ENCODE measurements at places on chromosomes 11 and 22. TPM values are rescaled to one million over a fixed set of nuclear protein-coding genes. Genes with fewer than 3 reads are reported as not detected.

- no peak for DNase-seq
Measured at GRCh38 chr22:33524511-33525260, 395.6 kb downstream of the LARGE1 start.

GRCh38 chr22:19620742-19621371 lies 93.4 kb upstream of the SEPTIN5 start:
- DNase-seq, result no peak

DNA sequence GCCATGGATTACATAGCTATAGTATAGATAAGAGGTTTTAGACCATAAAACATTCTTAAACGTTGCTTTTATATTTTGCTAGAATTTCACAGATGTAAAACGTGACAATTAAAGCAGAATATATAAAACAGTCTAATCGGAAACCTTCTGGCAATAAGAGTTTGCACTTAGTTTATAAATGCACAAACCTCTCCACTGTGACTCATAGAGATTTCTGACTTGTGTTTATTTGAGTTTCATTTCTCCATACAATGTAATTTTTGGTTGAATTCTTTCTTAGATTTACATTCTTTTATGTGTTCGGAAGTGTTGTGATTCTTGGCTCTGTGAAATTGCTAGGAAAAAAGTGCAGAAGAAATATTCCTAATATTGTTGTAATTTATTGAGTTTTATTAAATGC lies 288.7 kb upstream of the CTSC start:
- DNase-seq, result no peak

DNA sequence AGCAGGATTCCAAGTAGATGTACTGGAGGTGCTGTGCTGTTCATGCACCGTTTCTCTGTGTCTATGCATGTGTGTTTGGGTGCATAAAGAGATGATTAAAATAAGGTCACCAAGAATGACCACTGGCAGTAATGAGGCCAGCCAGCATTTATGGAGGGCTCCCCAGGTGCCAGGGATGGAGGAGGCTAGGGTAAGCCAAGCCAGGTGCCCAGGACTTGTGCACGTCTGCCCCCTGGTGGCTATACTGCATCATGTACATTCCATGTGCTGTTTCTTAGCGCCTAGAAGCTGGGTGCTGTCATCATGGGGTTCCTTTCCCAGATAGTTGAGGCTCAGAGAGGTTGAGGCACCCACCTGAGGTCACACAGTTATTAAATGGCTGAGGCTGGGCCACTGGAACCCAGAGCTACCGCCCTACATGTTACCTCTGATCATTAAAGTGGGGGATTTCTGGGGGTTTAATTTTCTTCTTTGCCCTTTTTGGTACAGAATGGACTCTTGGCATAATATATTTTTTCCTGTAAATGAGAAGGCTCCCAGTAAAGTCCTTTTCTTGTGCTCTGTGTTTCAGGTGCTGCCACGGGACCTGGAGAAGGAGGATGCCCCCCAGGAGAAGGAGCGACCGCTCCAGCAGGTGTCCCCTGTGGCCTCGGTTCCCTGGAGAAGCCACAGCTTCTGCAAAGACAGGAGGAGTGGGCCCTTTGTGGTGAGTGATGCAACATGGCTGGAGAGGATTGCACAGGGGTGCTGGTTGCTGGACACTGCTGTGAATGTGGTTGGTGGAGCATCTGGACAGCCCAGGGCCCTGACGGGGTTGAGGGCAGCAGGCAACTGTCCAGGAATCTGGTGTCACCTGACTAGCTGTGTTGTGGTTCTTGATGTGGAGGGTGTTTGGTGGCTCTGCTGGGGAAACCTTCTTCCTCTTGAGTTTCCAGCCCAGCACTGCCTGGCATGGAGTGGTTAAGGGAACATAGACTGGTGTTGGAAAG lies 96.4 kb downstream of the KIAA1671 start:
- DNase-seq, result peak; percentile 62

DNA sequence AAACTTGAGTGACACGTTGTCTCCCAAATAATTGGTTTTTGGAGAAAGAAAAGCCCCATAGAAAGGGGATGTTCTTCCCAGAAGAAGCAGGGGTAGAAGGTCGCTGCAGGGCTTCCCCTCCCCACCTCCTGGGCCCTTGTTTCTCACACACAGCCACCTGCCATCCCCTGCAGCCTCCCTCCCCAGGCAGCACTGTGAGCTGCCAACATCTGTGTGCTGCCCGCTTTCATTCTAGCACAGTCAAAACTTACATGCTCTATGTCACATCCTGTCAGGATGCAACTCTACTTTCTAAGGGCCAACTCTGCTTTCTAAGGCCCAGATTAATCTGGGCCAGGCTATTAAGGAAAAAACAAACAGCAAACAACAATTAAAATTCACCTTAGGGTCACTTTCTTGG lies 309.4 kb upstream of the ZC3H12C start:
- no peak for DNase-seq

CCDC88B gene
- total RNA-seq, result 74.5 TPM

JAML gene
- total RNA-seq, result 148 TPM

DNA sequence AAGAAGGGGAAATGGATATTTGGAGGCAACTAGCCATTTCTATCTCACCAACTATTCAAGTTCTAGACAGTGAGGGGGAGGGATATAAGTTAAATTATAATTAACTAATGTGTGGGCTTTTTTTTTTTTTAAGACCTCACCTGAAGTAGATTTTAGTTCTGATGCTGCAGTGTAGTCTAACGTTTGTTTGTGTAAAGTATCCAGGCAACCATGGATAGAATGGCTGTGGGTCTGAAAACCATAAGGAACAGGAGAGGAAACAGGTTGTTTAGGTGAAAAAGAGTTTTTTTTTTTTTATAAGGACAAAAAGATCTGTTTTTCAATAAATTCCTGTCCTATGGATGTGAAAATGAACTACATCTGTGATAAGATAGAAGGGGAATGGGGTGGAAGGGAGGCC lies 262.4 kb upstream of the PLET1 start:
- DNase-seq, result no peak

GRCh38 chr22:45246060-45246985 lies 5.6 kb upstream of the KIAA0930 start:
- DNase-seq, result no peak

DNA sequence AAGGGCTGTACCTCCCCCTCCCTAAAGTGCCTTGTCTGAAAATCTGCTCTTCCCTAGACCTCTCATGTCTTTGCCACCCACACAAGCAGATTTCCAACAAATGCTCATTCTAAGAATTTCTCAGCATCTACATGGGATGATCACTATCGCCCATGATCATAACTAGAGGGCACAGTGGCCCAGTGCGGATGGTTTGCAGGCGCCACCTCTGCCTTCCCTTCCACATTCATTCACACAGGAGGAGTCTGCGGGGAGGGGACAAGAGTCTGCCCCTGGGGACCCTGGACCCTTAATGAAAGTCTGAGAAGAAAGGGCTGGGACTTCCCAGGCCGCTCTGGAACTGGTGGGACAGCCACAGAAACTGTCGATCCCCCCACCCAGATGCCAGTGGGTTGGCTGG lies 28.9 kb downstream of the KCTD17 start:
- DNase-seq, result no peak

GRCh38 chr22:27335102-27335660 lies 466.4 kb downstream of the MN1 start:
- no peak for DNase-seq

DNA sequence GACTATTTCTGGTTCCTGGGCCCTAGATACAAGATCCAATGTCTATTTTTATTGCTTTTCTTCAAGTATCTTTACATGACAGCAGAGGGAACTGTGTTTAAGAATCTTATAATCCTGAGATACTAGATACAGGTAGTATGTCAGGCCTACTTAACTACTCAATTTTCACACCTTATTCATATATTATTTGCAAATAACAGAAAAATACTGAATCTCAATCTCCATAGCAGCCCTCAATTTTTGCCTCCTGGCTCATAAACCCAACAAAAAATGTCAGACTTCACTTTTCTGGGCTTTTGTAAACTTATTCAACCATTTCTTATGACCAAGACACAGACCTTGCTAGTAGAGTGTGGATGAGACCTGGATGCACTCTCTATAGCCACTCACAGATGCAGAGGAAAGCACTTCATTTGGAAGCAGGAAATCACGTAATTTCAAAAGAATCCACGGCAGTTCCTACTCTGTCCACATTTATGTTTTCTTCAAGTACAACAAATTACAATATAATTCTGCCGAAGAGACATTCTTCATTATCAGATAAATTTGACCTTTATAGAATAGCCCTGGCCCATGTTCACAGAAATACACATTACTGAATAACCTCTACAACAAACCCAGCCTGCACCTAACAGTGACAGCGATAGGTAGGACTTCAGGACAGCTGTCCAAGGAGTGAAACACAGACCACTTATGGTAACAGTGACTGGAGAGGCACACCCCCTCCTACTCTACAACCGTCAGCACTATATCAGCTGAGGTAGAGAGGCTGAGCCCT lies 62.0 kb upstream of the YPEL1 start:
- no peak for DNase-seq

DNA sequence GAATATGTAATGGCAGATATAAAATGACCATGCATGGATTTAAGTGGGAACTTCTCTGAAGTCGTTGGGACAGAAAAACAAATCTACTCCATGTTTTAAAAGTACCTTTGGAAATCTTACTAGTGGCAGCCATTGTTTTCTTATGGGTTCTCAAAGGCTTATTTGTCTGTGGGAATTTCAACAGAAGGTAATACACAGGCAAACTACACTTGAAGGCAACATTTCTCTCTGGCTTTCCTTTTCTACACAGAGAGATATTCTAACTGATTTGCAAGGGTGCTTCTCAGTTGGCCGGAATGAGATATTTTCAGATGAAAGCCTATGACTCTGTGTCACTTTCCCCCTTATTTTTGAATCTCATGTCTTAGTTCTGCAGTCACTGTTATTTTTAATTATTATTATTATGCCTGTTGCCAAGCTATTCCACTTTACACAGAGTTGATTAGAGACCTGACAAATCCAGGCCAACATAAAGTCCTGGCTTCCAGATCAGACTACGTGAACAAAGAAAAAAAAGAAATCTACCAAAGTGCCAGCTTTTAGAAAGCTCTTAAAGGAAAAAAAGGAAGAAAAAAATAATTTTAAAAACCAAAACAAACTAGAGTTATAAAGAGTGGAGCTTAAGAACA lies 18.9 kb upstream of the PSMA1 start:
- no peak for DNase-seq

- DNase-seq, result peak; percentile 31
Measured at GRCh38 chr11:126355926-126356897, 726 bp downstream of the ST3GAL4 start.

- DNase-seq, result no peak
Measured at GRCh38 chr11:47998733-47999359, 18.5 kb downstream of the PTPRJ start.

DNA sequence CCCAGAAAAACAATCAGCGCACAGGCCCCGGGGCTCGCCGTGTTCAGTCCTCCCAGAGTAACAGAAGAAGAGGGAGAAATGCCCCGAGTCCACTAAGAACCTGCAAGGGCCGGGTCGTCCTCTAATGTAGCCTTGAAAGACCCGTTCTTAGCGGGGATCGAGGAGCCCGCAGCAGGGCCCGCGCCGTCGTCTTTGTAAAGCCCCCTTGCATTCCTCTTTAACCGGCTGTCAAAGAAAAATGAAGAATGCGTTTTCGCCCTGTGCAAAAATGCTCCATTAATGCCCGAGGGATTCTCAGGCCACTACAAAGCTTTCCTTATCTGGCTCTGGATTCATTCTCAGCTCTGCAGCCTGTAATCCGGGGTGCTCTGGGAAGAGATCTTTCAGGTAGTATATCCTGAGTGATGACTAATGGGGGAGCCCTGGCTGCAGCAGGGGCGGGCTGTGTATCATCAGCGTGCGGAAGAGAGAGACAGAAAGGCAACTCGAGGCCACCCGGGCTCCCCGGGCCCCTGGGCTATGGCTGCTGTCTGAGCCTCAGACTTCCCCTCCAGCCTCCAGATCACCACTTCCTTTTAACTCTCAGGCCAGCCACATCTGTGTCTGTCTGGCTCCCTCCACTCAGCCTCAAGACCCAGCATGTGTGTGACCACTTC lies 78.2 kb downstream of the FBLN1 start:
- no peak for DNase-seq

GRCh38 chr11:128219731-128220120 lies 367.6 kb downstream of the ETS1 start:
- DNase-seq, result no peak

DNA sequence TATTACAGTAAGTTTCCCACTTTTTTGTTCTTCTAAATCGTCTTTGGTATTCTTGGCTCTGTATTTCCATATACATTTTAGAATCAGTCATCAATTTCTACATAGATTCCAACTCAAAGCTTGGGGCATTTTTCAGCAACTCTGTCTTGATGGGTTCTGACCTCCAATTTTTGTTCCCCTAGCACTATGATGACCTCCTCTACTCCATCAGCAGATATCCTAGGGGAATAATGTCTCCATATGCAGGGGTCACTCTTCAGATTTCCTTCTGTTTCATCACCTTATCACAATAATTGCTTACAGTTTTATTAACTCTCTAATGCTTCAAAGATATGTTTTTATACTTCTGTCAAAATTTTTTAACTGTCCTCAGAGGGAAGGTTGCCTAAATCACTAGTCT lies 91.3 kb upstream of the TP53AIP1 start:
- no peak for DNase-seq

OR10G7 gene
- total RNA-seq, result not detected

DNA sequence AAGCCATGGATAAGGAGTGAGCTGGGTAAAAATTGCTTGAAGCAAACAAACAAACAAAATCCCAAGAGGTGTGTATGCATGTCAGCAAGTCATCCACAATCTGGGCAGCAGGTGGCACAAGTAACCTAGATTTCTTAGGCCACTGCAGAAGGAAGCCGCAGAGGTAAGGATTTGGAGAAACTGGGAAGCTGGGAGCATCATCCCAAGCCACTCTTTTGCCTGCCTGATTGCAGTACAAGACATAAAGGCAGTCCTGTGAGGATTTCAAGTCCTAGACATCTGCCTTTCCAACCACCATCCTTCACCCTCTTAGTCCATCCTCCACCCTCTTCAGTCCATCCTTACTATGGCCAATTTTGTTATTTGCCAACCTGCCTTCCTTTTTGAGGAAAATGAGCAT lies 67.2 kb upstream of the BMAL1 start:
- DNase-seq, result no peak

DNA sequence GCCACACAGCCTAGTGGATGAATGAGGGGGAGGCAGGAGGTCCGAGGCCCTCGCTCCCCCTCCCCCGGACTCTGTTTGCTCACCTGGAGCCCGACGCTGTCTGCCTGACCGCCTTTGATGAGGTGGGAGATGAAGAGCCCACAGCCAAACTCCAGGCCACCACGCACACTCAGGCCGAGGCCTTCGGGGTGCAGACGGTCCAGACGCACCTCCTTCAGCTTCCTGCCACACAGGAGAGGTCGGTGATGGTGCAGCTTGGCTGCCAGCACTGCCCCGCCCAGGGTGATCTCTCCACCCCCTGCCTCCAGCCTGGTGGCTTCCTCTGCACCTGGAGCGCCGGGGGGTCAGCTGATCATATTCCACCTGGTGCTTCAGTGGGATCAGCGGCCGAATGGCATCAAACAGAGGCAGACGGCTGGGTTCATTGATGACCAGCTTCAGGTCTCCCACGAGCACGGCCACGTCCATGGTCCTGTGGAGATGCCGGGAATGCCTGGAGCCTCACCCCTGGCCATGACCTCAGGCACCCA lies 13.1 kb downstream of the USH1C start:
- no peak for DNase-seq

DNA sequence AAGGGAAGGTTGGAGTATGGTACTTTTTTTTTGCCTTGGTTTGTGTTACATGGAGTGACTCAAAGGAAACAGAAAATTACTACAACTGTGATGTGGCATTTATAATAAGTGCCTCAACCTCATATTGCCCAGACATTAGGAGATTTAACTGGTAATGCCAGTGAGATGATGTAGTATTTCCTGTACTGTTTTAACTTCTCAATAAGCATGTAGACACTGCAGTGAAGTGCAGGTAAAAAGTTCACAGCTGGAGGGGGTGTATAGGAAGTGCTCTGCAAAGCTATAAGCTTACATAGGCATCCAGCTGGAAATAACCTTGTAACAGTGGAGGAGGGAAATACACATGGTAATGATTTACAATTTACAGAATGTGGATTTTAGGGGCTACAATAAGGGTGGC lies 138.2 kb upstream of the MTMR2 start:
- DNase-seq, result peak; percentile 33

All from activated naive CD8-positive, alpha-beta T cell treated with anti-CD3 and anti-CD28 coated beads for 36 hours (primary cell).